Activated naive CD8-positive, alpha-beta T cell treated with anti-CD3 and anti-CD28 coated beads for 36 hours (primary cell): ENCODE measurements at places on chromosomes 11 and 22.

DNA sequence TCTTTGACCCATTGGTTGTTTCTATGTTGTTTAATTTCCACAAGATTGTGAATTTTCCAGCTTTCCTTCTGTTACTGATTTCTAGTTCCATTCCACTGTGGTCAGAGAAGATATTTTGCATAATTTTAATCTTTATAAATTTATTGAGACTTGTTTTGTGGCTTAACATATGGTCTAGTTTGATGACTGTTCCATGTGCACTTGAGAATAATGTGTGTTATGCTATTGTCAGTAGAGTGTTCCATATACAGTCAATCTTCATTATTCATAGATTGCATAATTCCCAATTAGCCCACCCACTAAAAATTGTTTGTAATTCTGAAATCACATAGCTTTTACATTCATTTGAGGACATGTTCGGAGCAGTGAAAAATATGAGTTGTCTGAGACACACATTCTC, 346.1 kb upstream of the DDI1 start:
- DNase-seq: no peak

- no peak for DNase-seq
These were observed 312.7 kb upstream of the B3GAT1 start for GRCh38 chr11:134724779-134725140.

GRCh38 chr22:42418811-42419242, 13.4 kb downstream of the NFAM1 start:
- DNase-seq: no peak

- DNase-seq: no peak
These were observed 86.6 kb upstream of the LINC01488 start for GRCh38 chr11:69394869-69395246.

- no peak for DNase-seq
These were observed 59.2 kb upstream of the CRTAM start for GRCh38 chr11:122779047-122779629.

- no peak for DNase-seq
These were observed 40.5 kb downstream of the ARHGAP1 start for GRCh38 chr11:46659908-46660307.

GRCh38 chr22:20982563-20982882, 426 bp downstream of the LZTR1 start:
- no peak for DNase-seq

GRCh38 chr11:88629496-88629895, 292.0 kb upstream of the CTSC start:
- DNase-seq: no peak

- DNase-seq: no peak
These were observed 1024.9 kb upstream of the CNTN5 start for GRCh38 chr11:97995874-97996273.

DNA sequence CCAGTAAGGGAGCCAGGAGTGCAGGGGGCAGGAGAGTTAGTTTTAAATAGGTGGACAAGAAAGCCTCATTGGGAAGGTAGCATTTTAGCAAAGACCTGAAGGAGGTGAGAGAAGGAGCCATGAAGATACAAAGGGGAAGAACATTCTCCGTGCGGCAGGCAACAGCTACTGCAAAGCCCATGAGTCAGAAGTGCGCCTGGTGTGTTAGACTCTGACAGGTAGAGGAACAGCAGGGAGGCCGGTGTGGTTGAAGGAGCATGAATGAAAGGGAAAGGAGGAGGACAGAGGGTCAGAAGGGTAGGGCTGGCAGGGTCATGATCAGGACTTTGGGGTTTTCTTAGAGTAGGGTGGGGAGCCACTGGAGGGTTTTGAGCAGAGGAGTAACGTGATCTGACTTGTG, 34.5 kb upstream of the PAMR1 start:
- no peak for DNase-seq

DNA sequence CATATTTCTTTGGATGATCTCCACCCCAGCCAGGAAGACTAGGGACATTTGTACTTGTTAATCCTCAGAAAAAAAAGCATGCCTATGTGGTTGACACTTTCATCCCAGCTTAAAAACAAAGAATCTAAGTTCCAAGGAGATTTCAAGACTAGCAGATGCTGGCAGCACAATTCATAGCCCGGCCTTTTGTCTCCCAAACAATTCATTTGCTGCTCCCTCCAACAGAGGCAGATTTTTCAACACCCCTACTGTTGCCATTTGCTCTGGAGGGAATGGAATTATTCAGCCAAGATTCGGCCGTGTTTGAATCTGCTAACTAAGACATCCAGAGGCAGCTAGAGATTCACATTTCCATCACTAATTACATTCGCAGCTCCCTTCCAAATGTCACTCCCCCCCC, 15.3 kb downstream of the P2RX3 start:
- no peak for DNase-seq

GRCh38 chr11:74770456-74770855, 21.8 kb downstream of the RNF169 start:
- DNase-seq: no peak

GRCh38 chr11:638631-639331, 1.7 kb downstream of the DRD4 start:
- DNase-seq: no peak

GRCh38 chr11:110198031-110198729, 98.2 kb downstream of the RDX start:
- no peak for DNase-seq

DNA sequence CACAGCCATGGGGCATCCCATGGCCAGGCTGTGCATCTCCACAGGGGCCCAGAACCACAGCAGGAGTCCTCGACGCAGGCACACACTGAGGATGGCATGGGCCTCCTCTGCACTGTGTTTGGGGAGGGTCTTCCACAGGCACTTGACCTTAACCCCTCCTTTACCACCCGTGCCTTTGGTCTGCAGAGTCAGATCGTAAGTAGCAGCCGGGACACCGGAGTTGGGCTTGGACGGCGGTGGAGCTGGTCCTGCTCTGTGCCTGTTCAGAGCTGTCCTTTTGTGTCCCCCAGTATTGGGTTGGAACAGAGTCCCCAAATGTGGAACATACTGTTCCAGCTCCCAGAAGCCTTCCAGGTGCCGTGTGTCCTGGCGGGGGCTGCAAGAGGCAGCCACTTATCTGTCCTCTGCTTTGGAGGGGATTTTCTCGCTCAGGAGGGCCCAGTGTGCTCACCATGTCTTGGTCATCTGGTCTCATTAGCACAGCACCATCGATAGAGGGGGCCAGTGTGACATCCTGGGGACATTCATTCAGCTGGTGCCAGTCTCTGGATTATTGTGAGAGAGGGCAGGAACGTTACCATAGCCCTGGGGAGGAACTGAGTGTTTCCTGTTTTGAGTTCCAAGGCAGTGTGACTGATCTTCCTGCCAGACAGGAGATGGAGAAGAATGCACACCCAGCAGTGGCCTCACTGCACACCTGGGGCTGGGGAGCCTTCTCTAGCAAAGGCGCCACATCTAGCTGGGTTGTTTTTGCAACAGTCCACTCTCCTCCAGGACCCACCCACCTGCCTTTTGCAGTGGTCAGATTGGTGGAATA, 12.4 kb downstream of the CRELD2 start:
- peak; percentile 57 for DNase-seq

DNA sequence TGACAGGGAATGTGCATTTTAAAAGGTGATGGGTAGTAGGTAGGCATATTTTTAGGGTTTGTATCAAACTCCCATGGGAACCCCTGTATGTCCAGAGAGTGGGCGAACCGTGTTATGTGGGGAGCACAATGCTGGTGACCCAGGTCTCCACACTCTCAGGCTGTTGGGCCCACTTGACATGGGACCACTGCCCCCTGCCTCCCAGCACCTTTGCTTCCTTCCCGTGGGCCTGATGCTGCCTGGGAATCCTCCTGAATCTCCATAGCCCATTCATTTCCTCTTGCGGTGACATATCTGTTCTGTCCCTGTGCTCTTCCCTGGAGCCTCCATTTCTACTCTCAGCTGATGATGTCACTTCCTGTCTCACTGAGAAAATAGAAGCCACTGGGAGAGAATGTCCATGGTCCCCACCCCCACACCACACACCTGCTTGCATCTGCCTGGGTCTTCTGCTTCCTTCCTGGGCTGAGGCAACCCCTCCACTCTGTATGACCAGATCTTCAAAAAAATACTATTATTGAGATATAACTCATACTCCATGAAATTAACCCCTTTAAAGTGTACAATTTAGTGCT, 55.8 kb upstream of the THY1 start:
- DNase-seq: no peak

GRCh38 chr11:25298450-25298849, 801.6 kb downstream of the LUZP2 start:
- no peak for DNase-seq

GRCh38 chr11:47616726-47617416, 22.7 kb upstream of the C1QTNF4 start:
- DNase-seq: no peak

DNA sequence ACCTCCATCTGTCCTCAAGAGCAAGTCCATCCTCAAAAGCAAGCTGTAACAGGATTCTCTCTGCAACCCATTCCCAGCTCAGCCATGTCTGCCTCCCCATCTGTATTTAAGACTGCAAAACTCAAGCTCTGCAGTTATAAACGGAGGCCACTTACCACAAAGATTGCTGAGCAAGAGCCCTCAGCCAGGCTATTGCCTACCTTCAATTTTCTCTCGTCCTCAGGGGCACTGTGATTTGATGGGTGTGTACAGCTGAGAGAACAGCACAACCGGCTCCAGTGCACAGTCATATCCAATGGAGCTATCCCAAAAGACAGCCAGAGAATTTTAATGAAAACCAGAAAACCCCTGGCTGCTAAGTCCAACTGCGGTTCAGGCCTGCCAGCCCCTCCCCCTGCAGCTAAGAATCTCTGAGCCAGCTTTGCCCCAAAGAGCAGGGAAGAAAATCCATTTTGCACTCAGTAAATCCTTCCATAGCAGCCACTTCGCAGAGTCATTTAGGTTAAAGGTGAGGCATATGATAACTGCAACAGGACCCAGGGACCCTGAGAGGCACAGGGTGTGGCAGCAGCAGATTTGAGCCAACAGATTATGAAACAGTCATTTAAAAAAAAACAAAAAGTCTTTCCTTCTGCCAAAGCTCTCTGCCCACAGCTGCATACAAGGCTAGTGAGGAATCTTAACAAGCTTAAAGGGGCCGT, 37.6 kb downstream of the RAB30 start:
- no peak for DNase-seq

DNA sequence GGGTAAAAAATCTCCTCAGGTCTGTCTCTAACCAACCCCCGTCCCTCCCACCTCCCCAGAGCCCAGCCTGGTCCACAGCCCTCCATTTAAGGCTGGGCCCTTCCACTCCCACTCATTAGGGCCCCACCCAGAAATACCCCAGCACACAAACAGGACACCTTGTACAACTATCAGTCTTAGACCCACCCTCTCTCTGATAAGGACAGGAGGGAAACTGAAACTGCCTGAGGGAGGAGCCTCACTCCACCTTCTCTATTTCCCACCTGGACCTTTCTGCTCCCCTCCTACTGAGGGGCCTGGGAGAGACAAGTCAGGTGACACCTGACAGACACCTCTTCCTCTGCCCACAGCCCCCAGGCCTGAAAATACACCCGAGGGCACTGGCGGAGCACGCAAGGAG, 90.2 kb downstream of the PLEKHA7 start:
- no peak for DNase-seq

GRCh38 chr11:120391854-120392253, 55.6 kb downstream of the ARHGEF12 start:
- DNase-seq: no peak

- DNase-seq: no peak
These were observed 10.0 kb downstream of the OPCML start for GRCh38 chr11:133522344-133522743.

DNA sequence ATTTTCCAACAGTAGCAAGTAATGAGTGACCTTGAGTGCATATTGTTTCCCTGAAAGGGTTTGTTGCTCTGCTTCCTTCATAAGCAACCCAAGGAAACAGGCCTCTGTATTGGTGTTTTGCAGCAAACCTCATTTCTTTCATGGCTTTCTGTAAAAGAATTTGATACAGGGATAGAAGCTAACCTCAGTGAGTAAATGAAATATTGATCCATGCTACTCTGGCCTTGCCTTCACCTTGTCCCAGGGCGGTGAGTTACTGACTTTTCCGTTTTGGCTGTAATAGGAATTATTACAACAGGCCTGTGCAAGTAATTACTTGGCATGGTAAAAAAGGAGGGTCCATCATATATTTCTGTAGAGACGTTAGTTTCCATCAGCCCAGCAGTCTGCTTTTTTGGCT, 130.9 kb upstream of the MPPED2 start:
- no peak for DNase-seq

DNA sequence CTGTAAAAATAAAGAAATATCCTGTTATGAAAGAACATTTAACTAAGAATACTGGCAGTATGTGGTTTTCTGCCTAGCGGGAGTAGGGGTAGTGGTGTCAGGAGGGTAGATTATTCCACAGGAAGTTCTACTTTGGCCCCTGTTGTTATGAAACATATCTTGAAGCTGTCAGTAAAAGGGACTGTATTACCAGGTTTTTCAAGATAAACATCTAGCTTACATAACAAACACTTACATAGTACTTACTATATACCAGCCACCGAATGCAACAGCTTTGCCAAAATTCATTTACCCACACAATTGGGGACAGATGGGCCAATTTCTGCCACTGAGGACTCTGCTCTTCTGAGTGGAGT, 3.7 kb downstream of the TMEM123 start:
- no peak for DNase-seq

- no peak for DNase-seq
These were observed 2.4 kb upstream of the OR10V1 start for GRCh38 chr11:59716051-59716450.

GRCh38 chr11:69298267-69299022, 4.5 kb downstream of the MYEOV start:
- peak; percentile 48 for DNase-seq

DNA sequence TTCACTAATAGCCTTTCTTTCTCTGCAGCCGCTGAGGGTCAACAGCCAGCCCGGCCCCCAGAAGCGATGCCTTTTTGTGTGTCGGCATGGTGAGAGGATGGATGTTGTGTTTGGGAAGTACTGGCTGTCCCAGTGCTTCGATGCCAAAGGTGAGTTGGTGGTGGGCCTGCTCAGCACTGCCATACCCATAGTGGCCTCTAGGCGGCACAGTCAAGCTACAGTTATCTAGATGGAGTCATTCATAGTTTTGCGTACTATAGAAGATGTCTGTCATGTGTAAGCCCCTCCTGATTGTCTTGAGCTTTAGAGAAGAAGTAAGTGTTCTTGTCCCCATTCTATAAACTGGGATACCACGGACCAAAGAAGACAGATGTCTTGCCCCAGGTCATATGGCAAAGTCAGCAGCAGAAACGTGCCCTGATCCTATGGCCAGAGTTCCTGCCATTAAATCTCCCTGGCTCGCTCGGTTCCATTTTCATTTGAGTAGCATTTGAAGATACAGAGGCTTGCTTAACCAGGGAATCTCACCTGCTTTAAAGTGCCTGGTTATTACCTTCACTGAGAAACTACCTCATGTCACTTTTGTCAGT, 42.1 kb upstream of the CRTAM start:
- DNase-seq: peak; percentile 63

DNA sequence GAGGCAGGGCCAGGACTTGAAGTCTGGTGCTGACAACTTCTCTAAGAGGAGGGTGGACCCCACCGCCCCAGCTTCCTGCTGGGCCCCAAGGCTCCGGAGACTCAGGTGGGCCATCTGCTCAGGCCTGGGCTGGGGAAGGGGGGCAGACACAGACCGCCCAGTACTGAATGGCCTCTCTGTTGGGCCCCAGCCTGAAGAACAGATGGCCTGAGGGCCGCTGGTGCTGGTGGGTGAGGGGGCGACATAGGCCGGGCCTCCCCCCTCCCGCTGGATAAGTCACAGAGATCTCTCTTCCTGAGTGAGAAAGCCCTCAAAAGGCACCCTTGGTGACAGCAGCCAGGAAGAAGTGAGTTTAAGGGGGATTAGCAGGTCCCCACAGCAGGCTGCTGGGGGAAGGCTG, 12.5 kb upstream of the TP53I11 start:
- no peak for DNase-seq
